ENCODE measurements at places on chromosomes 1 and 21.
A peak's percentile ranks its signal among the peaks of the same experiment; 100 is the strongest.

DNA sequence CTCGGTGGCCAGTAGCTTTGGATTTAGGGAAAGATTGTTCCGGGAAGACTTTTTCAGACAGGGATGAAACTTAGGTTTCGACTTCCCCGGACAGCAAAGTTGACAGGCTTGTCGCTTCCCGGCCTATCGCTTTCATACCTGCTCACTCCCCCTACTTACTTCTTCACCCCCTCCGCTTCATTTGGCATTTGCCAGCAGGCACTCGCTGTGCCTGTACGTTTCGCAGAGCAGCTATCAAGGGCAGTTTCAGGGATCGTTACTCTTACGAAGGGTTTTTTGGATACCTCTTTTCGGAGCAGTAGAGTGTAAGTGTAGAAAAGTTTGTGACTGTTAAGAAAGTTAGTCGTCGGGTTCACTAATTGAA lies 393 bp downstream of the BLZF1 start:
- peak; percentile 19 for DNase-seq

DNA sequence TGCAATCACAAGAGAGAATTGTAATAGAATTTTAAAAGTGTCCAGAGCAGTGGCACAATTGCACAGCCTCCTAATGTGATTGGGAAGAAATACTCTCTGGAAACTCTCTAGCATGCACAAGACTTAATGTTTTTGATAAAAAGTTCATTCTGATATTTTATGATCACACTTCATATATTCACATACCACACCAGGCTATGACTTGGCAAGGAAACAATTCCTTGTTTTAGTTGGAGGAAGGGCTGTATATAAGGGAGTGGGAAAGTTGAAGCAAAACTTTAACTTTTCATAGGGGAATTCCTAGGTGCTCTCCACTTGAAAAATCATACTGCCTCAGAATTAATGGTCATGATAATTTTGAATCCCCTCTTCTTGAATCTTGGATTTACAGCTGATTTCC lies 61.5 kb upstream of the ASB17 start:
- DNase-seq: no peak

- peak; percentile 40 for DNase-seq
Measured at GRCh38 chr1:58409890-58410289, 136.6 kb downstream of the OMA1 start.

- no peak for DNase-seq
Measured at GRCh38 chr1:199691540-199691939, 336.0 kb upstream of the NR5A2 start.

GRCh38 chr1:154574716-154575115 lies 7.1 kb downstream of the CHRNB2 start:
- DNase-seq: no peak

GRCh38 chr21:45986316-45987051 lies 4.9 kb downstream of the COL6A1 start:
- no peak for DNase-seq

Measured in hindlimb muscle (tissue), 1 donor.